ENCODE measurements at places on chromosomes 12 and 14.

GRCh38 chr12:53999559-54000115 lies 324 bp upstream of the HOXC9 start:
- no peak for DNase-seq

GRCh38 chr14:74712499-74713394 lies at the start of the genes AREL1 and FCF1:
AREL1 (minus strand) TSS chr14:74713080; CDS start chr14:74685615, 27,465 bp downstream.
FCF1 (plus strand) TSS chr14:74713144; CDS start chr14:74713198, 54 bp downstream.
- DNase-seq = peak; percentile 65

GRCh38 chr14:23639891-23640523 lies 3.8 kb downstream of the DHRS2 start:
- DNase-seq = no peak

DNA sequence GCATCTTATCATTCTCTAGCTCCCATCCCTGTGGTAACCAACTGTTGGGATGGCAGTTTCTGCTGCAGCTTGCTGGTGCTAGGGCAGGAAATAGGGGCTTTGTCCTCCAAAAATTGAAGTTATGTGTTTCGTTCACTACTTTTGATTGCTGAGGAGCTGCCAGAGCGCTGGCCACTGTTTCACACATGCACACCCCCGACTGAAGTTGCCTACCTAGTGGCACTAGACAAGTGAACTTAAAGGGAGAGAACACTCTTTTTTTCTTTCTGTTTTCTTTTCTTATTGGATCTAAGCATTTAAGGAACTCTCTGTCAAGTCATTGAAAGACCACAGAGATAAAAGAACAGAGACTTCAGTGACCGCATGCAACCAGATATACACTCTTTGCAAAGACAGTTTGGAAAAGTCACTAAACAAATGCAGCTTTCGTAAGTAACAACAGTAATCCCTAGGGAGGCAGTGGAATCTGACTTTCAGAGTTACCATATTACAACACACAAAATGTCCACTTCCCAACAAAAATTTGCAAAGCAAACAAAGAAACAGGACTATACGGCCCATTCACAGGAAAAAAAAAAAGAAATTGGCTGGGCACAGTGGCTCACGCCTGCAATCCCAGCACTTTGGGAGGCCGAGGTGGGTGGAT lies 12.0 kb downstream of the TFCP2 start:
- DNase-seq = no peak

GRCh38 chr14:79475887-79476532 lies 735.3 kb downstream of the DIO2 start:
- DNase-seq = no peak

GRCh38 chr12:12723681-12724420 lies 6.7 kb downstream of the CDKN1B start:
- no peak for DNase-seq

GRCh38 chr14:101460521-101460920 lies 100.8 kb upstream of the DIO3 start:
- no peak for DNase-seq

DNA sequence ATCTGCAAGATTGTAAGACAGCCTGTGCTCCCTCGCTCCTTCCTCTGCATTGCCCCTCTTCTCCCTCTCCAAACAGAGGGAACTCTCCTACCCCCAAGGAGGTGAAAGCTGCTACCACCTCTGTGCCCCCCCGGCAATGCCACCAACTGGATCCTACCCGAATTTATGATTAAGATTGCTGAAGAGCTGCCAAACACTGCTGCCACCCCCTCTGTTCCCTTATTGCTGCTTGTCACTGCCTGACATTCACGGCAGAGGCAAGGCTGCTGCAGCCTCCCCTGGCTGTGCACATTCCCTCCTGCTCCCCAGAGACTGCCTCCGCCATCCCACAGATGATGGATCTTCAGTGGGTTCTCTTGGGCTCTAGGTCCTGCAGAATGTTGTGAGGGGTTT lies 37.4 kb downstream of the DAD1 start:
- no peak for DNase-seq

- no peak for DNase-seq
Measured at GRCh38 chr14:54549862-54550261, 17.1 kb upstream of the SAMD4A start.

DNA sequence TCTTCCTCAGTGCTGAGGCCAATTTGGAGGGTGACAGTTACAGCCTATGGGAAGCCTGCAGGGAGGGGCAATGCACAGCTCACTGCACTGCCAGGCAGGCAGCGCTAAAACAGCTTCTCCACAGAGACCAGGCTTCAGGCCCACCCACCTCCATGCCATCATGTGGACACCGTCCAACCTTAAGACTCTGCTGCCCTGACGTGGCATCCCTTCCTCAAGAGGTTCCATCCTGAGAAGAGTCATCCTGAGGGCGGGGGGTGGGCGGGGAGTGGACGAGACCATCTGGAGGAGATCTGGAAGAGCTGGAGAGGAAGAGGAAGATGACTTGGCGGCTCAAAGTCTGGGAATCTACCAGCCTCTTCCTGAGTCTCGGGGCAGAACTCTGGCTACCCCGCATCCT lies 8.4 kb upstream of the ACVRL1 start:
- no peak for DNase-seq

DNA sequence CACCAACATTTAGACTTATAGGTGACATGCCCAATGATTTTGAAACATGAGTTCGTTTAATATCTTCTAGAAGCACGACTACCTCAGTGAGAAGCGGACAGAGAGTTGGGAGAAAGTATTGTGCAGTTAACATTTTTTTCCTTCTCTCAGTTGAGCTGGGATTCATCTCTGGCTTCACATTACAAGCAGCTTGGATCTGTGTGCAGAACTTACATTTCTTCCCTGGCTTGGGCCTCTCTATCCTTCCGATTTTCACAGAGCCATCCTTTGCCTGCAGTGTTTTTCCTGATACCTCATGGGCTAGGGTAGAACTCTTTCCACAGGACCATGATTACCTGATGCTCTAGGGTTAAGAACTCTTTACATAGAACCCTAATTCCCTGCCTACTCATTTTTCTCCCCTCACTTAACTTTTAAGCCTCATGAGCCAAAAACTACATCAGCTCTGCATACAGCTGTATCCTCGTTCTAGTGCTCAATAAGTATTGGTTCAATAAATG lies 86.5 kb downstream of the FLRT2 start:
- DNase-seq = no peak

GRCh38 chr14:37114002-37114401 lies 58.4 kb downstream of the SLC25A21 start:
- no peak for DNase-seq

GRCh38 chr12:80941916-80942315 lies 4.2 kb upstream of the LIN7A start:
- no peak for DNase-seq

GRCh38 chr12:53496752-53497032 lies 2.6 kb downstream of the MAP3K12 start:
- DNase-seq = no peak

- no peak for DNase-seq
Measured at GRCh38 chr12:56205445-56205844, 16.2 kb upstream of the SMARCC2 start.

- no peak for DNase-seq
Measured at GRCh38 chr12:115998119-115998633, 279.3 kb downstream of the MED13L start.

GRCh38 chr14:23608454-23608853 lies 27.7 kb upstream of the DHRS2 start:
- no peak for DNase-seq

DNA sequence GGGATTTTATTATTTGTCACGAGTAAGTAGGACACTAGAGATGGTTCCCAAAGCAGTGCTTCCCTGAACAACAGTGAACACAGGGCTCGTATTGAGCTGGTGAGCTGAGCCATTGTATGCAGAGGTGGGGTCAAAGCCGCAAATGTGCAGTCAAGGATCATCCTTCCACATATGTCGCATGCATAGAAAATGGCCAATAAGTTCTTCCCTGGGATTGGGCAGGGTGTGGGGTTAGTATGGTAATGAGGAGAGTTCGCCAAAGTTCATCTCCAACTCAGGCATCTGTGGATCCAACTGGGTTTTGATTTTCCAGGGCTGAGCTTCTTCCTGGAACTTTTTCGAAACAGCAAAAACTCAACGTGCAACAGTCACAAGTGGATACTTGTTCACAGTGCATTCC lies 86.6 kb downstream of the CMKLR1 start:
- DNase-seq = no peak

GRCh38 chr14:52875707-52876106 lies 75.1 kb downstream of the FERMT2 start:
- no peak for DNase-seq

- no peak for DNase-seq
Measured at GRCh38 chr14:94466706-94467370, 9.2 kb downstream of the SERPINA9 start.

DNA sequence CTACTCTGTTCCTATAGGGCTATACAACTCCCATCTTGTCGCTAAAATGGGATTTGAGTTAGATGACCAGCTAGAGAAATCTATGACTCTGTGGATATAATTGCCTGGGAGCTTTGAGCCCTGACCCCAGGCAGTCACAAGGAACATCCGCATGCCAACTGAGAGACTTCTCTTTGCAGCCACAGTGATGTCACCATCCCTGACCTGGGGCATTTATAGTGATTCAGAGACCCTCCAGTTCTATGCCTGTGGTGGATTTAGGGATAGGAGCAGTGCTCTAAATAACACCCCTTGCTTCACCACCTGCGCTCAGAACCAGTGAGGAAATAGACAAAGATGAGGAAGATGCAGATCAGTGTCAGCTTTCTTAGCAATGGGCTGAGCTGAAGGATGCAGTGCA lies 86.2 kb downstream of the RIN3 start:
- no peak for DNase-seq

DNA sequence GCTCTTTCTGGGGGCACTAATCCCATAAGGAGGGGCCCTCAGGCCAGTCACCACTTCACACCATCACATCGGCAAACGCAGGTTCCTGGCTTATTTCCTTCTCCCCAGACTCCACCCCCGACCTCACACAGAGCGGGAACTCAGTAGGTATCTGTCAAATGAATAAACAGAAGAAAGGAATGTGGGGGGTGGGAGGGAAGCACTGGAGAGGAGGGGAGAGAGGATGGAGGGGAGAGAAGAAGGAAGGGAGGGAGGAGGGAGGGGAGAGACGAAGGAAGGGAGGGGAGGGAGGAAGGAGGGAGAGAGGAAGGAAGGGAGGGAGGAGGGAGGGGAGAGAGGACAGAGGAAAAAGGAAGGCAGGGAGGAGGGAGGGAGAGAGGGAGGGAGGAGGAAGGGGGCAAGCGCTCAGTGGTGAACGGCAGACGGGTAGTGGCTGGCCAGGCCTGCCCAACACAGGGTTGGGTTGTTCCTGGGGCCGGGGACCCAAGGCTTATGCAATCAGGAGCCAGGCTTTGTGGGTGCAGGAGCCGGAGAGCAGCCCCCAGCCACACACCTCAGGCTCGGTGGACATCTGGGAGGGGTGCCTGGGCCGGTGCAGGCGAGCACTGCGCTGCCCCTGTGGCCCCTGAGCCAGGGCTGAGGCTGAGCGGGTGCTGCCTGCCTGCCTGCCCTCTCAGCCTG lies 52.6 kb upstream of the FBRSL1 start:
- no peak for DNase-seq

DNA sequence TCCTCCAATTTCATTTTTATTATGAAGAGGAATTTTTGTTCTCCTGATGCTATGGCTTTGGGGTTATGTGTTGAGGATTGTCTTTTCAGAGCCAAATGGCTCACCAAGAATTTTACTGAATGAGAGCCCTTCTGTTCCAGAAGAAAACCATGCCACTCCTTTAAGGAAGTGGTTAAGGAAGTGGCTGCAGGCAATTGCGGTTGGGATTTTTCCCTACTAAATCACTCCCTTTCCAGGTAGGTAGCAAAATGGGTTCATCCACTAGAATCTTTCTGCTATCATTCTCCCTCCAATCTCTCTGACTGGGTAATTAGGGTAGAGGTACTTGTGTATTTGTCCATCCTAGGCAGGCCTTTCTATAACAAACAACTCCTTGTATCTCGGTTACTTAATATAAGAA lies 163.1 kb downstream of the TTC8 start:
- DNase-seq = no peak

DNA sequence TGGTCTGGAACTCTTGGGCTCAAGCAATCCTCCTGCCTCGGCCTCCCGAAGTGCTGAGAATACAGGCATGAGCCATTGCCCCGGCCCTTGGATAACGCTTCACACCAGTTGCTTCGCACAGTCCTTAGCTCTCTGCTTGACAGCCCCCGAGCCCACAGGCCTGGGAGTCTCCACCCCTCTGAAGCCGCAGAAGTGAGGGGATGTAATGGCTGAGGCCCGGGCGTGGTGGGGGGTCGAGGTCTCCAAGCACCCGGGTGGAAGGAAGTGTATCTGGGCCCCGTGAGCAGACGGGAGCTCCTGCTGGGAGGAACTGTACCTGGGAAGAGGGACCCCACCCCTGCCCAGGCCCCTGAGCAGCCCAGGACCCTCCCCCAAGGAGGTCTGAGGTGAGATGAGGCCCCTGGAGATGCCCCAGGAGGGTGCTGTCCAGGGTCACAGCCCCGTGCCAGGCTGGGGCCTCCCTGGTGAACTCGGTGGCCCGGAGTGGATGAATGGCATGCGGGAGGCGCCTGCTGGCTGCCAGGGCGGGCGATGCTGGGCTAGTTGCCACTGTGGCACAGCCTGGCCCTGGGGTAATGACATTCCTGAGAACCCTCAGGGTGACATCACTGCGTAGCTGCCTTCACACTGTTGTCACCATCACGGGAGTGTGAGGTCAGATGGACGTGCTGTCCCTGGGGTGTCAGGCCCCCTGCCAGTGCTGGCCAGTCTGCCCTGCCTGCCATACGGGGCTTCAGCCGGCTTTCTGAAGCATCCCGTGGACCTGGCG lies 48.9 kb downstream of the KIF26A start:
- no peak for DNase-seq

GRCh38 chr12:68100241-68100640 lies 59.3 kb downstream of the IFNG start:
- no peak for DNase-seq

GRCh38 chr12:108187831-108188230 lies 58.7 kb downstream of the WSCD2 start:
- DNase-seq = no peak

GRCh38 chr12:29241821-29242591 lies 92.9 kb downstream of the FAR2 start:
- no peak for DNase-seq

DNA sequence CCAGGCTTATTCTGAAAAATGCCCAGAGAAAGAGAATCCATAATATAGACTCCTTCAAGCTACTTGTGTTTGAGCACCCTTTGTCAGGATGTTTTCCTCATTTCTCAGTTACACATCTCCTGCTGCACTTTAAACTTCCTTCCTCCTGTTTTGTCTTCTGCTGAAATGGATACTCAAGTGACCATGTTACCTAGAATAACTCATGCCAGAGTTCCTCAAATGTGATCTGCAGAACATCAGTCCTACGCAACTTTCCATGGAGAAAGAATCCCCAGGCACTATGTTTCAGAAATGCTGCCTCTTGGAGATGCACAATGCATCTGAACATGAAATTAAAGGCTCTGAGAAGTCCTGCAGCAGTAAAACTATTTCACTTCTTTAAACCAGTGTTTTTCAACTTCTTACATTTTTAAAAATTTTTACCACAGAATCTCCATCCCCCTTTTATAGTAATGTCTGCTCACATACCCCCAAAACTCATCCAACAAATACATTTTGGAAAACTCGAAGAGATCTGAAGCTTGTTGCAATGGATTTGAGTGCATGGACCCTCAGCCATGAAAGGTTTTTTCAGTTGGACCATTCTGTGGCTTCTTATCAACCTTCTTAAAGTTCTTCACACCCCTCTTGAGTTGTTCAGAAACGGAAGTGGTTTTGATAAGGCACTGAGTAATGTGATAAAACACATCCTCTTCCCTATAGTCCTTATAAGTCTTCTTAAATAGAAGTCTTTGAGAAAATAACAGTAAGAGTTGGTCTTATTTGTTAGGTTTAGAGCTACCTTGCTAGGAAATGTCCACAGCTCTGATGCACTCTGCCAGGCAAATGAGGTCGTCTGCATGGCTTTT lies 84.5 kb upstream of the KCNA1 start:
- DNase-seq = no peak

All from stimulated activated CD8-positive, alpha-beta memory T cell treated with anti-CD3 and anti-CD28 coated beads, Interleukin-15, amount 100 ng/mL, for 1 hour (primary cell).